Activated CD8-positive, alpha-beta T cell treated with anti-CD3 and anti-CD28 coated beads for 36 hours (primary cell): ENCODE measurements at places on chromosomes 2 and 18. TPM values are rescaled to one million over a fixed set of nuclear protein-coding genes. Genes with fewer than 3 reads are reported as not detected.

The ATP6V1C2 gene
- not detected for total RNA-seq

The RNF125 gene
- 15.3 TPM for total RNA-seq

The CFC1 gene
- total RNA-seq: not detected

The TFCP2L1 gene
- not detected for total RNA-seq

The CABLES1 gene
- 2.0 TPM for total RNA-seq

The DAPL1 gene
- not detected for total RNA-seq

The MC4R gene
- not detected for total RNA-seq

The HAAO gene
- 0.63 TPM for total RNA-seq

The HTR2B gene
- not detected for total RNA-seq

The ANKRD30BL gene
- not detected for total RNA-seq

The CDH7 gene
- not detected for total RNA-seq

The TGFBRAP1 gene
- total RNA-seq: 17.9 TPM

The TPO gene
- total RNA-seq: not detected

The INHBB gene
- not detected for total RNA-seq

The BARD1 gene
- 33.3 TPM for total RNA-seq

DNA sequence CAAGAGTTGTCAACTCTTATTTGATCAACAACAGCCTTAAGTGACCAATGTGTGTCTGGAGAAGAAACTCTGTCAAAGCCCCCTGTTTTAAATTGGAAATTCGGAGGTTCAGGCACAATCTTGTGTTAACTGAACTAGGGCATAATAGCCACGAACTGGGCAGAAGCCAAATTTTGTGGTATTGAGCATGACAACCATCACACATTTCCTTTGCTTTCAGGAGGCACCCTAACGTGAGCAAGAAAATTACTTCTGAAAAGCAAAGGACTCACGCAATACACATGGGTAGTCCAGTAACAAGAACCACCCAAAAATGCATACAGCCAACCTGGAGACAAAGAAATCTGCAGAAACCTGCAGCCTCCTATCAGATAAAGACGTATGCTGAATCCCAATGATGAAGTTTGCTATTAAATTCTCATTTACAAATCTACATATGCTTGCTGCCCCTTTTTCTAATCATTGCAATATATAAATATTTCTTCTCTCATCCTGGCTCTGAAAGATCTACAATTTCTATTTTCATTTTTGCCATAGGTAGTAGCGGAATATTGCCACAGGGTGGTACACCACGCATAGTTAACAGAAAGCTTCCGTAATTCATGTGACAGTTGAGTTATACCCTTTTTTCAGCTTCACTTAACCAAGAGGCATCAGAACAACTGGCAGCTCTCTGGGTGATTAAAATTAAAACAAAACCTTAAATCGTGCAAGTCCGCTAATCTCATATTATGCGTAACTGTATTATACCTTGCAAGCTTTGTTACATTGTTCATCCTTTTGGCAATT is 495.8 kb downstream of the NRXN1 start:
- H3K4me3 ChIP-seq: no peak overlapping the region
- H3K36me3 ChIP-seq: no peaks in the 10 kb centered on the region
- no peaks in the 10 kb centered on the region for H3K4me1 ChIP-seq
- H3K27ac ChIP-seq: no peak overlapping the region
- no peaks in the 10 kb centered on the region for H3K27me3 ChIP-seq

DNA sequence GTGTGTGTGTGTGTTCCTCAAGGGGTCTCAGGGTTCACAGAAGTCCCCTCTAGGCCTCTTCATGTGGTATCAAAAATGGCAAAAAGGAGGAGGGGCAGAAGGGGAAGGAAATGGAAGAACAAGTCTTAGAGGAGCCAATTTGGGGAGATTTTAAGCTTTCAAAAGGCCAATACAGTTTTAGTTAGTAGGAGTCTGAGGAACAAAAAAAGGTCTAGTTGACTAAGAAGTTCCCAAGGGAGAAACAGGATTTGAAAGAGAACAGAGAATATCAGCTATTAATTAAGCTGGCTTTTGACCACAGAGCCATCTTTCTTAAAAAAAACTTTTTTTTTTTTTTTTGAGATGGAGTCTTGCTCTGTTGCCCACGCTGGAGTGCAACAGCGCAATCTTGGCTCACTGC is 7.1 kb downstream of the RNF125 start:
- H3K36me3 ChIP-seq: peaks cover 6% of the 10 kb centered on the region
- no peak for DNase-seq
- peaks cover 71% of the 10 kb centered on the region for H3K4me1 ChIP-seq
- H3K27ac ChIP-seq: peak overlapping the region; percentile 58
- H3K4me3 ChIP-seq: peak overlapping the region; percentile 68

GRCh38 chr18:45116116-45116515 is 435.4 kb downstream of the SETBP1 start:
- H3K27ac ChIP-seq: no peak overlapping the region
- no peak for DNase-seq
- peaks cover 8% of the 10 kb centered on the region for H3K27me3 ChIP-seq
- no peaks in the 10 kb centered on the region for H3K36me3 ChIP-seq
- H3K4me1 ChIP-seq: no peaks in the 10 kb centered on the region

DNA sequence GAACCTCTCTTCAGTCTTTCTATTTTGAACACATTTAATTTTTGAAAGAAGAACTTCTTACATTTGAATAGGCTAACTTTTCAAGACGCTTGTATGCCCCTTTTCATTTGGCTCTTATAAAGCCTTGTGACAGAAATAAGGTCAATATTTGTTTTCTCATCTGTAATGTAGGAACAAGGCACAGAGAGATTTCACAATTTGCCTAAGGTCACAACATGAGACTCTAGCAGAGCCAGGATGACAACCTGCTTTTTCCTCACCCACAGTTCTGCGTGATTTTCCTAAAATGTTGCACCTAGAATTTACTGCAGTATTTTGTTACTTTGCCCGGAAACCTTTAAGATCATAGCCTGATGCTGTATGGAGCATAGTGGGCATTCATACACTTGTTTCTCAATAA is 67.4 kb downstream of the TXNL1 start:
- no peaks in the 10 kb centered on the region for H3K4me1 ChIP-seq
- H3K36me3 ChIP-seq: no peaks in the 10 kb centered on the region
- peaks cover 2% of the 10 kb centered on the region for H3K27me3 ChIP-seq
- DNase-seq: no peak

- H3K4me3 ChIP-seq: no peak overlapping the region
- no peaks in the 10 kb centered on the region for H3K4me1 ChIP-seq
Observed at GRCh38 chr2:4914551-4914950, 777.6 kb upstream of the SOX11 start.

DNA sequence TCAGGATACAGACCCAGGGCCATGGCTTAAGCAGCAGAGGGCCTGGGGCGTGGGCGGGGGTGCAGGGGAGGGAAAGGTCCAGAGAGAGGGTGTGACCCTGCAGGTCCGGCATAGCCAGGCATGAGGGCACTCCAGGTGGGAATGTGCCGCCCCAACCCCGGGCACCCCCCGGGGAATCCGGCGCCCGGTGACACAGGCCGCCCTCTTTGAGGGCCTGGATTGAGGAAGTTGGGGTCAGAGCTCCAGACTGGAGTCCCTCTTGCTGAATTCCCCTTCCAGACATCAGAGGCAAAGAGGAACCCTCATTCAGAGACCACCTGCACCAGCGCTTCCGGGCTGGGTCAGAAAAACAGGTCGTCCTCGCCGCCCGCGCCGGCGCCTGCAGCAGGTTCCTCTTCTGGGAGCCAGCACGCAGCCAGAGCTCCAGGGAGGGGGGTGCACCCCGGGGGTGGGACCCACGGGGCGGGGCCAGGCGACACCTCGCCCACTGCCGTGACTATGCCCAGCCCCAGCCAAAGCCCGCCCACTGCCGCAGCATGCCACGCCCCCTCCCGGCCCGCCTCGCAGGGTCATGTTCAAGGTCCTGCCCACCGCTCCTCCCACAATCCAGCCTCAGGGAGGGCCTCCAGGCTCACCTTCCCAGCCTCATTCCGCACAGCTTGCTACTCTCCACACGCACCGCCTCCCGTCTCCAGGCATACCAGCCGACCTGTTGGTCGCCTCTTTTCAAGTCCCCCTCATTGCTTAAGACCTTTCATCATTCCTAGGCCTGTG is 98.3 kb upstream of the ID2 start:
- no peaks in the 10 kb centered on the region for H3K36me3 ChIP-seq
- H3K4me1 ChIP-seq: peaks cover 54% of the 10 kb centered on the region
- H3K4me3 ChIP-seq: peak overlapping the region; percentile 52
- peaks cover 3% of the 10 kb centered on the region for H3K27me3 ChIP-seq

DNA sequence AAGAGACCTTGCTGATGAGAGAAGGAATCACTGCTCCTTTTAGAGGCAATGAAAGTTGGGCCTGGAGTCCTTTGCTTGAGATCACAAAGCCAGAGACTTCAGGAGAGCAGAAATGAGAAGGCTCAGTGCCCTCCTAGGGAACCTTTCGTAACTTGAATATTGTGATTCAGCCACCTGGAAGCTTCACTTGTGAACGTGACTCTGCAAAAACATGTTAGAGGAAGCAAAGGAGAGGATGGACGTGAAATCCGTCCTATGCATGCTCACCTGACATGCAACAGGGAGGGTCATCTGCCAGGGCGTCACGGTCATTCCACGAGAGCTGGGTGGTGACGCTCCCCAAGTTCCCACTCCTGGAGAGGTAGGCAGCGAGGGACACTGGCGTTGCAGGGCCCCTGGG is 243.6 kb downstream of the AGAP1 start:
- no peaks in the 10 kb centered on the region for H3K36me3 ChIP-seq
- H3K4me1 ChIP-seq: no peaks in the 10 kb centered on the region
- H3K27ac ChIP-seq: no peak overlapping the region
- H3K4me3 ChIP-seq: no peak overlapping the region
- DNase-seq: no peak

DNA sequence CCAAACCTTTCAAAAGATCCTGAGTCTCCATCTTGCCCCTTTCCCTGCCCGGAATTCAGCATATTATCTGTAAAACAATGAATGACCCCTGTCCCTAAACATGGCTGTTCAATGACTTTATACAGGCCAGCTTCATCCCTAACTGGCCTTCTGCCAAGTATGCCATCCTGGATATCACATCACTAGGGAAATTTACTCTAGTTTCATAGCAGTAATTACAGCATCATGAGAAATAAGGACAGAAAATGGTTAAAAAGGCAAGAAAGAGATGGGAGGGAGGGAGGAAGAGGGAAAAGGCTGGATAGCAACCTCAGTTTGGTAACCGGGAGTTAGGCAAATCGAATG is 4.4 kb downstream of the MBOAT2 start:
- no peak overlapping the region for H3K4me3 ChIP-seq
- H3K27me3 ChIP-seq: peaks cover 6% of the 10 kb centered on the region
- no peaks in the 10 kb centered on the region for H3K36me3 ChIP-seq
- no peak overlapping the region for H3K27ac ChIP-seq

- H3K27ac ChIP-seq: peak overlapping the region; percentile 41
- H3K4me3 ChIP-seq: no peak overlapping the region
- H3K36me3 ChIP-seq: peaks cover 6% of the 10 kb centered on the region
- peaks cover 13% of the 10 kb centered on the region for H3K27me3 ChIP-seq
Observed at GRCh38 chr2:111054791-111055691, 65.7 kb upstream of the BCL2L11 start.

DNA sequence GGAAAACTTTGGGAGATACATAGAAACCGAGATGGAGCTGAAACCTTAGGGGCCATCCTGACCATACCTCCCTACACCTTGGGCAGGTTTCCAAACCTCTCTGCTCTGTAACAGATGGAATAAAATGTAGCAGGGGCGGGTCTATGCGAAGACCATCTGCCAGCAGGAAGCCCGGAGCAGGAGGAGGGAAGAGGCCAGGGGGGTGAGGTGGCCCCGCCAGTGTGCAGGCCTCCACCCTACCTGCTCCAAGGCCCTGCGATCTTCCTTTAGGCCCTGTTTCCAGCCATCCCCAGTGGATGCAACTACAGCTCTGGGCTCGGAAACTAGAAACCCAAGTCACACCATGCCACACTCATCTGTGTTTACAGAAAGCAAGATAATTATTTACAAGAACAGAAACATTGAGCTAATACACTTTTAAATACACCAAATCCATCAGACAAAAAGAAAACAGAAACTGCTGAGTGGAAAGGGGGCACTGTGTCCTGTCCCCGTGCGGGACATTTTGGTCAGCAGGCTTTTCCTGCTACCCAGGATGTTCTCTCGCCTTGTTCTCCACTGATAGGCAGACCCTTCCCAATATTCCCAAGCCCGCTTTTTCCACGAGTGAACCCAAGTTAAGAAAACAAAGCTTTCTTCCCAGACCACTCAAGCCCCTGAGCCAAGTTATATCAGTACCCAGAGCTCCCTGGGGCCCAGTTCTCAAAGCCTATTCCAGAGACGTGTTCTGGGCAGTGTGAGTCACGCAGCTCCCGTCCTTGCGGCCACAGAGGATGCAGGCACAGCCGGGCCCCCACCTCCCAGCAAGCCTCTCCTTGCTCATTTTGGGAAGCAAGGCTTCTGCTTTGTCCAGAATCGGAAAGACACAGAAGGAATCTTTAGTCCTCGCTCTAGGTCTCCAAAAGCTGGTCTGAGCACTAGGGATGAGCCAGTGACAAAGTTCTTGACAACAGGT is 17.3 kb downstream of the CIB4 start:
- H3K27me3 ChIP-seq: peaks cover 4% of the 10 kb centered on the region
- H3K4me3 ChIP-seq: no peak overlapping the region
- no peak for DNase-seq
- no peaks in the 10 kb centered on the region for H3K36me3 ChIP-seq
- no peak overlapping the region for H3K27ac ChIP-seq

- no peak overlapping the region for H3K27ac ChIP-seq
- peaks cover 7% of the 10 kb centered on the region for H3K27me3 ChIP-seq
- no peak for DNase-seq
Observed at GRCh38 chr2:236659758-236660150, 90.1 kb downstream of the ACKR3 start.

- no peak overlapping the region for H3K27ac ChIP-seq
- H3K36me3 ChIP-seq: peaks cover 6% of the 10 kb centered on the region
- peaks cover 58% of the 10 kb centered on the region for H3K27me3 ChIP-seq
Observed at GRCh38 chr2:86336675-86337243, 667 bp downstream of the REEP1 start.

- H3K4me1 ChIP-seq: peaks cover 7% of the 10 kb centered on the region
- peaks cover 4% of the 10 kb centered on the region for H3K36me3 ChIP-seq
- peak; percentile 62 for DNase-seq
- H3K27me3 ChIP-seq: no peaks in the 10 kb centered on the region
- no peak overlapping the region for H3K4me3 ChIP-seq
- no peak overlapping the region for H3K27ac ChIP-seq
Observed at GRCh38 chr2:112121682-112122254, 16.4 kb upstream of the FBLN7 start.

DNA sequence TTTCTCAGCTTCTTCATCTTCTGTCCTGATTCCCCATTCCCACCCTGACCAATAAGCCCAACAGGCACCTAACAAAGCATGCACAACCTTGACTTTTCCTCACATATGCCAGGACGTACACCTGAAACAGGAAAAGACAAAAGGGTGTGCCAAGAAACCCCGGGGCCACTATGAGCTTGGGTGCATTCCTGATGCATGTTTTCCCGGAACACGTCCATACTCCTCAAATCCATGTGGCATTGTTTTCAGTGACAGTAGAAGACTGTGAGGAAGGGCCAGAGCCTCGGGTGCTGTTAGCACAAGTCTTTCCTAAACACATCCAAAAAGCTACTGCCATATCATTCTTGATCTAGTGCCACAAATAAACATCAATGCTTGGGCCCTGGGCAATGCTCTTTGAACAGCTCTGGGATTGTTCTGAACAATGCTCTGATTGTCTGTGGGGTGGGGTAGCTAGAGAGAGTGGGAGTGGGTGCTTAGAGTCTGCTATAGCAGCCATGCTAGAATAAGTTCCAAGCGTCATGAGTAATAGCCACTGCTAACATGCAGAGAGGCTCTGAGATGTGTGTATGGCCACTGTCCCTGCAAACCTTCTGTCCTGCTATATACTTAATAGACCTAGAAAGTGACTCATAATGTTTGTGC is 181.7 kb upstream of the CRIM1 start:
- no peak overlapping the region for H3K27ac ChIP-seq
- no peaks in the 10 kb centered on the region for H3K36me3 ChIP-seq
- DNase-seq: no peak
- peaks cover 2% of the 10 kb centered on the region for H3K4me1 ChIP-seq

GRCh38 chr2:68594674-68595492 is 48.5 kb upstream of the PROKR1 start:
- peak; percentile 71 for DNase-seq
- no peak overlapping the region for H3K27ac ChIP-seq
- peaks cover 6% of the 10 kb centered on the region for H3K27me3 ChIP-seq
- peaks cover 6% of the 10 kb centered on the region for H3K4me1 ChIP-seq
